ENCODE measurements at places on chromosomes 3 and 15.

- peak; percentile 69 for DNase-seq
Measured at GRCh38 chr15:40793216-40793989, 13.5 kb upstream of the ZFYVE19 start.

DNA sequence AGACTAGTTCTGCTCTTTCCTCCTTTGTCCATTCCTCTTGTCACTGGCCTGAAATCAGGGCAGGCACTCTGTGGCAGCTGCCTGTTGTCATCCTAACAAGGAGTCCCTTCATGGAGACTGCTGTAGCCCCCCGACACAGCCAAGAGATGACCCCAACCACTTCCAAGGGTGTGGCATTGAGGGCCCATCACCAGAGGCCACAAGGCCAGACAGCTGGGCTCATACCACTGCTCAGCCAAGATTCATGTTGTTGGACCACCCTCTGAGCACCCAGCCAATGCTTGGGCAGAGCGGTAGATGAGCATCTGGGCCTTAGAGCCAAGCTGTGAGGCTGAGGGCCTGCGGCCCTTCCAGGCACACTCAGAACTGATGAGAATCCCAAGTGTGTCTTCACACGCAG, 85.4 kb downstream of the EPHB1 start:
- no peak for DNase-seq

- no peak for DNase-seq
Measured at GRCh38 chr15:36210426-36210825, 369.0 kb upstream of the CDIN1 start.

GRCh38 chr3:110569073-110569472, 502.5 kb upstream of the NECTIN3 start:
- DNase-seq = no peak

GRCh38 chr3:12891985-12892839, 50.8 kb upstream of the RPL32 start:
- no peak for DNase-seq
